Thyroid gland (tissue), 4 donors: ENCODE measurements at places on chromosomes 1 and 21.

DNA sequence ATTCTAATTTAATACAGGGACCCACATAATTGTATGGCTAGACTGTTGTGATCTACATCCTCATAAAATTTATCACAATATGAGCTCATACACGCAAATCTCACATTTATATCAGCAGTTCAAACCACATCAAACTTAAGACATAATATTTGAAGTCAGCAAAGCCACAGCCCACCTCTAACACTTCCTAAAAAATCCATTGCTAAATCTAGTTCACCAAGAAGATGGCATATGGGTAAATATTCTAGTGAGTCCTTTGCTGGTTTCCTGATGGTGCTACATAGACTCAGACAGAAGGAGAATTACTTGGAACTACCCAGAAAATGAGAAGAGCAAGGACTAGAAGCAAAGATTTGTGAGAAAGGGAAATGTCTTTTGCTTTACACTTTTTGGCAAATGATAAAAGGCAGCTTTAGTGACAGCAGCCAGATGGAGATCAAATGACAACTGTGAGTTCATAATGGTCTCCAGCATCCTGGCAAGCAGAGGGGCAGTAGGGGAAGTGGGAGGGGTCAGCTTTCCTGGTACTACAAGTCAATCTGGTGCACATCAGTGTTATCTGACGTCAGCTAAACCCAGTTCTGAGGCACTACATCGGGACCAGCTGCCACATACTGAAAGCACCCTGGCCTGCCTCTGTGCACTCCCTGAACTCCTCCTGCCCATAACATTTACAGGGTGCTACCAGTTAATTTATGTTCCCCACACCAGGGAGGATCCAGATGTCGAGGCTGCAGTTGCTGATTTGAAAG, 10.6 kb upstream of the GADD45A start:
- DNase-seq: no peak

- no peak for DNase-seq
Measured at GRCh38 chr21:26943921-26944320, 23.0 kb downstream of the ADAMTS5 start.

- DNase-seq: peak; percentile 88
Measured at GRCh38 chr1:235415008-235415904, 48.0 kb downstream of the TBCE start.

- DNase-seq: no peak
Measured at GRCh38 chr1:218613105-218613504, 268.0 kb downstream of the TGFB2 start.

DNA sequence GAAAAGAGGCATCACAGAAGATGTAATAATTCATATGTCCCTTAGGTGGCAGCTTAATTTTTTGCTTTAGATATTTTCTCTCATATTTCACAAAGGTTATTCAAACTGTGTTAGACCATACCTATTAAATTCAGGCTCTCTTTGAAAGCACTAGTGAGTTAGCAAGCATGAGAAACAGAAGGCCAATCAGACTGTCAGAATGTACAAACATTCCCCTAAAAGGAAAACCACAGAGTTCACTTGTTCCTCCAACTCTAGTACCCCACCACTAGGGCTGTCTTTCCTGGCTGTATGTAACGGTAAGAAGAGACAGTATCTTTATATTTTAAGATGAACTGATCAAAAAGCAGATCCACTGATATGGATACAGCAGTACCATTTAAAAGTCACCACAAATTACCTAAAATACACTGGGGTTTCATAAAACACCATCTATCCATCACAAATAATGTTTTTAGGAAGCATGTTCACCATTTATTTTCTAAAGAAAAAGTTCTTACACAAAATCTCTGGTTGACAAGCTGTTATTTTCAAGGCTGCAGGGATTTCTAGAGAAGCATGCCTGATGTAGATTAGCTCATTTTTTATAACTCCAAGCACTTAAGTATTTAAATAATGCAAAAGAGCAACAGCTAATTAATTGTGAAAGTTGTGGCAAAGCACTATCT, 1.8 kb downstream of the ARPC5 start:
- peak; percentile 19 for DNase-seq

GRCh38 chr1:180522213-180522515, 19.8 kb upstream of the ACBD6 start:
- DNase-seq: no peak

DNA sequence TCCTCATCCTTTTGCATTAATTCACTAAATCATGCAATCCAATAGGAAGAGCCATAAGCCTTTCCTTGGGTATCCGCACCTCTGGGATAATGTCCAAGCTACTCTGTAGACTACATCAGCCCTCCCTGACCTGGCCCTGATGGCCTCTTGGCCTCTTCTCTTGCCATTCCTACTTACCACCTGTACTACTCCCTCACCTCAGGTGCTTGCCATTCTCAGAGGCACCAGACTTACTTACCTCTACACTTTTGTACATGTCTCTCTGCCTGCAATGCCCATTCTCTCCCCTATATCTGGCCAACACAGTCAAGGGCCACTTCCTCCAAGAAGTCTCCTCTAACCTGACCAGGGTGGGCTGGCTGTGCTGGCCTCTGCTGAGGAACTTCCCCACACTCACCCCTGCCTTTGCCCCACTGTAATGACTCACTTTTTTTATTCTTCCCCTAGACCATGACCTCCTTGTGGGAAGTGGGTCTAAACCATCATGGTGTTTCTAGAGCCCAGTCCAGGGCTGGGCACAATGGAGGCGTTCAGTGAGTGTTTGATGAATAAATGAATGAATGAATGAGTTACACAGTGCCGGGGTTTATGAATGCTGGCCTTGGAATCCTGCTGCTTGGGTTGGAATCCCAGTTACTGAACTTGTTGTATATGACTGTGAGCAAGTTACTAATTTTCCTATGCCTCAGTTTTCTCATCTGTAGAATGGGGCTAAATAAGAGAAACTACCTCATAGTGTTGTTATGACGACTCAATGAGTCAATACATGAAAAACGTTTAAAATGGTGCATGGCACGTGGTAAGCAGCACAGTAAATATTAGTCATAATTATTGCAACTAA, 179.8 kb downstream of the FOXD2 start:
- DNase-seq: no peak

GRCh38 chr1:113905435-113905861, 322 bp downstream of the DCLRE1B start:
- peak; percentile 37 for DNase-seq

DNA sequence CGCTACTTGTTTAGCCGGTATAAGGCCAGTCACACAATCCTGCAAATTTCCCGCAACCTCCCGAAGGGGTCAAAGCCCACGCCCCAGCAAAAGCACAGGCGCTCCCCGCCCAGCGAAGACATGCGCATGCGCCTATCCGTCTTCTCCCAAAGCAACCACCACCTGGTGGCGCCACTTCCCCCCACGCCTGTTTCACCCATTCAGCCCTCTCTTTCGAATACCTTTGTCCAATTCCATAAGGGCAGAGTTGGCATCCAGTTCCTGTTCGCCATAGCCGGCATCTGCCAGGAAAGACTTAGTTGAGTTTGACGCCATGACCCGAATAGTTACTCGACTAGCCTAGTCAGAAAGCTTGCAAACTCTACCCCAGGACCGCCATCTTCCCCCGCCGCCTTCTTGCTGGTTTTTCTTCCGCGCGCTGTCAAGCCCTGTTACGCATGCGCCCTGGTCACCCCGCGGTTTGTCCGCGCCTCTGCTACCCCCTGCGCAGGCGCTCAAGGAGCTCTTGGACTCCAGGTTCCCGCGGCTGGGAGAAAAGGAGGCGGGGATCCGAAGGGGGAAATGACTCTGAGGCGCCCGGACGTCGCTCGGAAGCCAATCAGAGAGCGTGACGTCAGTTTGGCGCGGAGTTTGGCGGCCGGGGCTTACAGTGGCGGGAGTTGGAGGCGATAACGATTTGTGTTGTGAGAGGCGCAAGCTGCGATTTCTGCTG, at the start of the genes DTL and INTS7:
DTL (plus strand) TSS at position 626 of the 712 bp plus-strand sequence. CDS start 143 bp downstream, outside the sequence.
INTS7 (minus strand) TSS at position 435 of the 712 bp plus-strand sequence; CDS start at position 315, 120 bp downstream.
- DNase-seq: peak; percentile 99

DNA sequence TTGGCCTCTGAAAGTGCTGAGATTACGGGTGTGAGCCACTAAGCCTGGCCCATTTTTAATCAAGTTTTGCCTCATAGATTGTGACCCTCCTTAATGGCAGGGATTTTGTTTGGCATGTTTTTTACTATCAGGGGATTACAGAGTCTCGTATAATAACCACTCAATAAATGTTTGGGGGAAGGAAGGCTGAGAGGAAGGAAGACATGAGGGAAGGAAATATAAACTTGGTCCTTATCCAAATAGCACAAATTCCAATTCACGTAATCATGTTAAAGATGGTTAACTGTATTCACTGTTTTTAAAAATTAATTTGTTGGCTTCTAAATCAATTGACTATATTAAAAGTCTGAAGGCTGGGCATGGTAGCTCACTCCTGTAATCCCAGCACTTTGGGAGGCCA, 30.9 kb upstream of the SERTAD4 start:
- DNase-seq: no peak

GRCh38 chr1:215475796-215476481, 91.2 kb upstream of the KCTD3 start:
- no peak for DNase-seq

GRCh38 chr1:110434946-110435345, 16.0 kb upstream of the PROK1 start:
- no peak for DNase-seq

GRCh38 chr1:228284148-228284495, 76.3 kb downstream of the OBSCN start:
- DNase-seq: no peak

DNA sequence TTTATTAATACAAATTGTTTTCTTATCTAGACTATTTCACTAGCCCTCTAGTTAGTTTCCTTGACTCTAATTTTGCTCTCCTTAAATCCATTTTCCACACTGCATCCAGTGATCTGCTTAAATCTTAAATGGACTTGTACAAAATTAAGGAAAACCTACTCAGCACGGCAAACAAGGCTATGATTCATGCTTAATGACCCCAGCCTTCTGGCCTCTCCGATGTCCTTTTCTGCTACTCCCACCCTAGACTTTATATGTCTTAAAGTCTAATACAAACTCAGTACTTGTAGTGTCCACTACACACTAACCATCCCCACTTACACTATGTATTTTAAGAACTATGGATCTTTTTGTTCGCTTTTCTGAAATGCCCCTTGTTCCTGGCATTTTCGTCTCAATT, 2.2 kb downstream of the TMED5 start:
- DNase-seq: no peak

DNA sequence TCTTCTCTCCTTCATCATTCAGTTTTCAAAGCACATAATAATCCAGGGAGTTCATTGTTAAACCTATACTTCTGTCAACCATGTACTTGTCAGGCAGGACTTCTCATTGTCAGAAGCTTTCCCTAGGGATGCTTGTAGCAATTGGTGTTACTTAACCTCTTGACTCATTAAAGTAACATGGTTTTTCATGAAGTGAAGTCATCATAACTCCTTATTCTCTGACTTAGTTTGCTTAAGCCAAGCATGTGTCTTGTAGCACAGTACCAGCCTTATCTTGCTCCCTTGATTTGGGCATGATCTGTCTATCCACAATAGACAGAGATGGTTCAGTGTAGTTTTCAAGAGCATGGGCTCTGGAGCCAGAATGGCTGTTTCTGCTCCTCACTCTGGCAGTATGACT, 45.3 kb downstream of the LRIG2 start:
- no peak for DNase-seq

- peak; percentile 28 for DNase-seq
Measured at GRCh38 chr21:17454315-17455027, 58.4 kb upstream of the CXADR start.

- DNase-seq: no peak
Measured at GRCh38 chr1:70714149-70714548, 303.1 kb downstream of the CTH start.

GRCh38 chr1:82844911-82845827, 1044.4 kb downstream of the ADGRL2 start:
- DNase-seq: no peak

DNA sequence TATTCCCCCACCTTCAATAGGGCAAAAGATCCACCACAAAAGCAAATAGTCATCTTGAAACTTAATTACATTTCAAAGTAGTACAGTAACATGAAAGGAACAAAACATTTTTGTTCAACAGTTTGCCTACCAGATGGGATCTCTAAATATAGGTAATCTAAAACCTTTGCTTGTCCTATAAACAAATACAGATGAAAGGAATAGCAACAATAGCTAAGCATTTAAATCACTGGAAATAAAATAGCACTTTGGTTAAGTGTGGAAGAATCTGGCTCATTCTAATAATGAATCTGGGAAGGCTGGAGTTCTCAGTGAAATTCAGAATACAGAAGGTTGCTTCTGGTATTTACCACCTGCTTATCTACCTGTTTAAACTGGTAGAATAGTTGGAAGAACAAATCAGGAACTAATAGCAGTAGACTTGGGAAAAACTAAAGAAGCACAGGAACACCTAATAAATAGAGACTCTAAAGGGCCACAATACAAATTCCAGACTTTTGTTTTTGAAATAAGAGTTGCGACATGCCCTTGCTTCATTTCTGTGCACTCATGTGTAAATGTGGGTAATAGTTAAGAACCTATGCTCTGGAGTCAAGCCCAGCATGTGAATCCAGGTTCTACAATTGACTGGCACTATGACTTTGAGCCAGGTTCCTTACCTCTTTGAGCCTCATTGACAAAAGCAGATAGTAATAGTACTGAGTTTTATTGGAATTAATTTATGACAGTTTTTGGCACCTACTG, 2.3 kb upstream of the LYPLAL1 start:
- peak; percentile 55 for DNase-seq

DNA sequence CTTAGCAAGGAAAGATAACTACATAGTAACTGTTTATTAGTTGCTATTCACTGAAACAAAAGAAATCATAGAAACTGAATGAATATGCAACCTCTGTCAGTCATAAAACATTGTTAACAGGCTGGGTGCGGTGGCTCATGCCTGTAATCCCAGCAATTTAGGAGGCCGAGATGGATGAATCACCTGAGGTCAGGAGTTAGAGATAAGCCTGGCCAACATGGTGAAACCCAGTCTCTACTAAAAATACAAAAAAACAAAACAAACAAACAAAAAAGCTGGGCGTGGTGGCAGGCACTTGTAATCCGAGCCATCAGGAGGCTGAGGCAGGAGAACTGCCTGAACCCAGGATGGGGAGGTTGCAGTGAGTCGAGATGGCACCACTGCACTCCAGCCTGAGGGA, 44.1 kb downstream of the CRB1 start:
- no peak for DNase-seq
